Neural crest cell (in vitro differentiated cells): ENCODE measurements at places on chromosomes 5 and 9.

DNA sequence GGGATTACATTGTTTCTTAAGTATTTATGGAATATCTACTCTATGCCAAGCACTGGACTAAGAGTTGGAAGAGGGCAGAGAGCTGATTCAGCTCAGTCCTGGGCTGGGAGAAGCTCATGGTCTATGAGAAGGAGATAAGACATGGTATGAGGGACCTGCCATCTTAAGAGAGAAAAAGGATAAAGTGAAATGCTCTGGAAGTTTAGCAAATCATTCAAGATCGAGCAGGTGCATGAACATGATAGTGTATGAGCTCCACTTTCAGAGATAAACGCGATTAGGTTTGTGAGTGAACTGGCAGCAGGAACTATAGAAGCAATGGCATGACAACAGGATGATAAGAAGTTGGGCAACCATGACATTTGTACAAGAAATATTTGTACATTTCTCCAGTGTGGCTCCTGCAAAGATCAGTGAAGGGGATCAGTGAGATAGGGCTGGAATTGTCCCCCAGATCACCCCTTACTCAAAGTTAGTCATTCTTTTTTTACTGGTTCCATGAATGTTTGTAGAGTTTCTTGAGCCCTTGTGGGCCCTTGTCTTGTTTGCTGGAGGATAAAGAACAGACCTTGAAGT, 26.6 kb upstream of the CCDC180 start:
- no peak for DNase-seq
- H3K27me3 ChIP-seq = no peaks in the 10 kb centered on the region
- no peak overlapping the region for H3K27ac ChIP-seq
- H3K36me3 ChIP-seq = peaks cover 38% of the 10 kb centered on the region

DNA sequence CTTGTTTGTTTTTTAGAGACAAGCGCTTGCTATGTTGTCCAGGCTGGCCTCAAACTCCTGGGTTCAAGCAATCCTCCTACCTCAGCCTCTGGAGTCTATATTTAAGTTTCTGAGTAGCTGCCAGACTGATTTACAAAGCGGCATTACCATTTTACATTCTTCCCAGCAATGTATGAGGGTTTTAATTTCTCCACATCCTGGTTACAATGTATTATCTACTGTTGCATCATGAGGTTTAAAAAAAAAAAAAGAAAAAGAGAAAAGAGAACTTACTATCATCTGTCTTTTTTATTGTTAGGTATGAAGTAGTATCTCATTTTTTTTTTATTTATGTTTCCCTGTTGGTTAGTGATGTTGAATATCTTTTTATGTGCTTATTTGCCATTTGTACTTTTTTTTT, 18.9 kb upstream of the CLINT1 start:
- H3K4me3 ChIP-seq = no peak overlapping the region
- DNase-seq = no peak
- H3K36me3 ChIP-seq = no peaks in the 10 kb centered on the region
- no peaks in the 10 kb centered on the region for H3K27me3 ChIP-seq
- no peaks in the 10 kb centered on the region for H3K4me1 ChIP-seq

DNA sequence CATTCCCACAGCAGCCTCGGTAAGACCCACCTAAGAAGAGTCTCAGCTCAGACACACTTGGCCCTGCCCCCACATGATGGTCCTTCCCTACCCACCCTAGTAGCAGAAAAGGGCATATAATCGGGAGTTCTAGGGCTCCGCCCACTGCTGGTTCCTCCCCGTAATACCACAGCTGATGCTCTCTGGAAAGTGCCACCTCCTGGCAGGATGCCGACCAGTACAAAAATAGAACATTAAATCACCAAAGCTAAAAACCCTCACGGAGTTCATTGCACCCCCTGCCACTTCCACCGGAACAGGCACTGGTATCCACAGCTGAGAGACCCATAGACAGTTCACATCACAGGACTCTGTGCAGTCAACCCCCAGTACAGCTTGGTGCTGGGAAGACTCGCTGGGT, 271.3 kb downstream of the KIAA0825 start:
- H3K4me3 ChIP-seq = no peak overlapping the region
- peaks cover 3% of the 10 kb centered on the region for H3K36me3 ChIP-seq
- no peaks in the 10 kb centered on the region for H3K27me3 ChIP-seq
- no peak overlapping the region for H3K27ac ChIP-seq
- H3K4me1 ChIP-seq = no peaks in the 10 kb centered on the region

DNA sequence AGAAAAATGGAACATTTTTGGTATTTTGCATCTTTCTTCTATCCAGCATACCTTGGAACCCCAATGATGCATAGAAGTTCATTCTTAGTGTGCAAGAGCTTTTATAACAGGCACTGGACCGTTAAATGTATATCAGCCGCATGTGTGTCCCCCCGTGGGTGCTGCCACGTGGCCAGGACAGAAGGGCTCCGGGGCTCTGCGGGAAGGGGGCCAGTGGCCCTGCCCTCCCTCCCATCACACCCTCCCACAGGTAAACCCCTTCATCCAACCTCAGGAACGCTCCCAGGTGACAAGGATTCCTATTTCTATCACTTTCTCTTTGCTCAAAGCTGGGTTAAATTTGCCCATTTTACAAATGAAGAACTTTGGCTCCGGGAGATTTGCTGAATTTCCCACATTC, 393.4 kb upstream of the IRX4 start:
- H3K27ac ChIP-seq = no peak overlapping the region
- H3K36me3 ChIP-seq = no peaks in the 10 kb centered on the region
- peaks cover 37% of the 10 kb centered on the region for H3K4me1 ChIP-seq
- DNase-seq = no peak
- peaks cover 20% of the 10 kb centered on the region for H3K27me3 ChIP-seq

GRCh38 chr5:161547738-161548486, 1.4 kb upstream of the GABRB2 start:
- H3K4me3 ChIP-seq = peak overlapping the region; percentile 89
- peak; percentile 16 for DNase-seq
- H3K4me1 ChIP-seq = peaks cover 24% of the 10 kb centered on the region
- H3K36me3 ChIP-seq = no peaks in the 10 kb centered on the region
- peaks cover 95% of the 10 kb centered on the region for H3K27me3 ChIP-seq

- no peak overlapping the region for H3K27ac ChIP-seq
- H3K4me3 ChIP-seq = no peak overlapping the region
- DNase-seq = no peak
- H3K4me1 ChIP-seq = no peaks in the 10 kb centered on the region
Measured at GRCh38 chr5:149503006-149503405, 48.2 kb downstream of the CSNK1A1 start.

DNA sequence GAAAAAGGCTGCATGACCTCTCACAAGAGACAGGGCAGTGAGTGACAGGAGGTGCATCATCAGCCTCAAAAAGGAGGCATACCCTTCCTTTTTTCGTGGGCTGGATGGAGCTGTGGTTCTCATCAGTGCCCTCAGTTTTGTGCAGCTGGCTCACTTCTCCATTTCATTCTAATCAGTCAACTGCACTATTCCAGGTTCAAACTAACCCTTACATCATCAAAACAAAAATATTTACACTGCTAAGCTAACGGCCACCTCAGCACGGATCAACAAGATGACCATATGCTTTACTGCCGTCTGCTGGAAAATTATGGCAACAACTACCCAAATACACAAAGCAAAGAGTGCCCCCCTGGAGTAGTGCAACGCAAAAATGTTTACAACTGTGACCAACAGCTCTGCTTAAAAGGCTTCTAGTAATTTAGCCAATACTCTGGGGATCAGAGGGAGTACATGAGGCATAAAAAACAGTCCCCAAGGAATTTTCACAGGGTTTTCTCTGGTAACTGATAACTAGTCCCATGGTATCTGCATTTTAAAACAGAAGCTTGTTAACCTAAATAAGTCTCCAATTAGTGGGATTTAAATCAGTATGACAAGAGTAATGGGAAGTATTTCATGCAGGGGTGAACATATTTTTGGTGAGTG, 10.8 kb downstream of the KCNV2 start:
- DNase-seq = peak; percentile 18
- no peak overlapping the region for H3K27ac ChIP-seq
- H3K36me3 ChIP-seq = peaks cover 3% of the 10 kb centered on the region
- no peak overlapping the region for H3K4me3 ChIP-seq
- H3K27me3 ChIP-seq = no peaks in the 10 kb centered on the region
- peaks cover 41% of the 10 kb centered on the region for H3K4me1 ChIP-seq

DNA sequence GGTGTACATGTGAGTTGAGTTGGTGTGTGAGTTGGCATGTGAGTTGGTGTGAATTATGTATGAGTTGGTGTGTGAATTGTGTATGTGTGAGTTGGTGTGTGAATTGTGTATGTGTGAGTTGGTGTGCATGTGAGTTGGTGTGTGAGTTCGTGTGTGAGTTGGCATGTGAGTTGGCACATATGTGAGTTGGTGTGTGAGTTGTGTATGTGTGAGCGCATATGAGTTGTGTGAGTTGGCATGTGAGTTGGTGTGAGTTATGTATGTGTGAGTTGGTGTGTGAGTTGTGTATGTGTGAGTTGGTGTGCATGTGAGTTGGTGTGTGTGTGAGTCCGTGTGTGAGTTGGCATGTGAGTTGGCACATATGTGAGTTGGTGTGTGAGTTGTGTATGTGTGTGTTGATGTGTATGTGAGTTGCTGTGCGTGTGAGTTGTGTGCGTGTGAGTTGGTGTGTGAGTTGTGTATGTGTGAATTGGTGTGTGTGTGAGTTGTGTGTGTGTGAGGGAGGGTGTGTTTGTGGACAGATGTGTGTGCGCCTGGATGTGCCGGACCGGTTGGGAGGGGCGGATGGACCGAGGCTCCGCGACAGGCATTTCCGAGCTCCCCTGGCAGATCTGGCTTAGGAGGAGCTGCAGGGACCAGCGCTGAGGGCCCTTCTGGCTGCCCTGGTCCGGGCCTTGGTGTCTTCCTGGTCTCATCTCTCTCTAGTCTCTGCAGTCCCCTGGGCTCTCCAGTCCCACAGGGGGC, 162.5 kb upstream of the IER5L start:
- H3K4me1 ChIP-seq = peaks cover 31% of the 10 kb centered on the region
- H3K4me3 ChIP-seq = no peak overlapping the region
- DNase-seq = no peak
- H3K27ac ChIP-seq = no peak overlapping the region

DNA sequence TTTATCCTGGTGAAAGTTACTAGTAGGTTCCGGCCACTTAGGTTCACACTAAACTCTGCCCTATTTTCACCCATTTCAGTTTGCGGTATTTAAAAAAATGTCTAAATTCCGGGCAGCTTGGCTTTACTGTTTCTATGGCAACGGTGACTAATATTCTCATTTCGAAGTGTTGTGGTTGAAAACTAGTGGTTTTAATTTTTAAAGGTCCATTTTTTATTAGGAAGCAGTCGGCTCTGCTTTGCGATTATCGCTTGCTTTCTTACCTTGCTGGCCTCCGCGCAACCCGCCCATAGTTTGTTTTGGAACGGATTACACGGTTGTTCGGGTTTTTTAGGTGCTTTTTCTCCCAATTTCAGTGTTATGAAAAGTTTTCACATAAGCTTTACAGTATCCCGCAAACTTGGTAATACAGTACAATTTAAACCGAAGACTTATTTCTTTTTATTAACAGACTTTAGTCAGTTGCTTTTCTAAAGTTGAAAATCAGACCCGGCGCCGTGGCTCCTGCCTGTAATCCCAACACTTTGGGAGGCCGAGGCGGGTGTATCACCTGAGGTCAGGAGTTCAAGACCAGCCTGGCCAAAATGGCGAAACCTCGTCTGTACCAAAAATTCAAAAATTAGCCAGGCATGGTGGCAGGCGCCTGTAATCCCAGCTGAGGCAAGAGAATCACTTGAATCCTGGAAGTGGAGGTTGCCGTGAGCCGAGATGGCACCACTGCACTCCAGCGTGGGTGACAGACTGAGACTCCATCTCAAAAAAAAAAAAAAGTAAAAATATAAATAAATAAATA, 1.6 kb downstream of the KDM4C start:
- H3K4me1 ChIP-seq = peaks cover 26% of the 10 kb centered on the region
- no peaks in the 10 kb centered on the region for H3K36me3 ChIP-seq
- DNase-seq = no peak
- H3K27me3 ChIP-seq = peaks cover 21% of the 10 kb centered on the region

GRCh38 chr9:131899296-131900228, 159.7 kb upstream of the RAPGEF1 start:
- no peak for DNase-seq
- peak overlapping the region; percentile 22 for H3K27ac ChIP-seq
- peaks cover 12% of the 10 kb centered on the region for H3K4me1 ChIP-seq
- no peaks in the 10 kb centered on the region for H3K36me3 ChIP-seq
- no peaks in the 10 kb centered on the region for H3K27me3 ChIP-seq

DNA sequence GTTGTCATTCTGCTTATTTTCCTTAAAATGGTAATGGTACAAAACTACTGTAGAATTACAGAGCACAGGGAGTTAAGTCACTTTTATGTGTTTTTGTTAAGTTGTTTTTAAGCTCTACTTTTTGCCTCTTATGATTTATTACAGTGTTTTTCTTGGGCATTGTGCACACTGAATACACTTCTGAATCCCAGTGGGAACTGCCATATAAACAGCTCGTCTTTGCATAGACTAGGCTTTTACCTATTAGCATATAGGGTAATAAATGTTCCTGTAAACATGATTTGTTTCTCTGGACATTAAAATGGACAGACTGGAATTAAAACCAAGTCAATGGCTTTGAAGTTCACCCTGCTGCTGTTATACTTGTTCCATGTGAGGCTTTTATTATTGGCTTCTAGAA, 12.2 kb downstream of the KLF9 start:
- H3K27ac ChIP-seq = no peak overlapping the region
- no peaks in the 10 kb centered on the region for H3K36me3 ChIP-seq
- H3K4me3 ChIP-seq = no peak overlapping the region
- DNase-seq = no peak
- peaks cover 14% of the 10 kb centered on the region for H3K4me1 ChIP-seq

DNA sequence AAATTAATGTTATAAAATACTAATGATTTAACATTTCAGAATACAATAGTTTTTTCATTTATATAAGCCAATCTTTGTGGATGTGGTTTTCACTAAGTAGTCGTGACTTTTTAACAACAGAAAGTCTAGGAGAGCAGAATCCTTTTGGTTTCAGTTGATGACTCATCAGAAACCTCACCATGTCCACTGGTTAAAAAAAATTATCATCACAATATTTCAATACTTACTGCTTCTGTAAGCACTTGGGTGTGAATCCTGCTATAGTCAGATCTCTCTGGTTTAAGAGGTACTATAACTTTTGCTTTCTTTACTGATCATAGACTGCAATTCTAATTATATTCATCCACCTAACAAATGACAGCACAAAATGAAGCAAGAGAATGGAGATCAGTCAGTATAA, 77.2 kb downstream of the MRPS30 start:
- H3K4me1 ChIP-seq = no peaks in the 10 kb centered on the region
- no peak overlapping the region for H3K27ac ChIP-seq
- no peak for DNase-seq

GRCh38 chr5:127290019-127290945, at the start of gene MEGF10:
Gene MEGF10 (plus strand): TSS chr5:127290796. CDS start chr5:127331309, 40,513 bp downstream.
- peaks cover 4% of the 10 kb centered on the region for H3K36me3 ChIP-seq
- peaks cover 38% of the 10 kb centered on the region for H3K4me1 ChIP-seq
- peak within 1 kb of the TSS; percentile 92 for H3K27ac ChIP-seq
- DNase-seq = peak; percentile 71

- H3K27me3 ChIP-seq = peaks cover 25% of the 10 kb centered on the region
- H3K4me1 ChIP-seq = peaks cover 22% of the 10 kb centered on the region
- peaks cover 4% of the 10 kb centered on the region for H3K36me3 ChIP-seq
Measured at GRCh38 chr9:81686614-81687520, 2.5 kb downstream of the TLE1 start.

GRCh38 chr5:74231697-74232096, 408.8 kb downstream of the ENC1 start:
- H3K27me3 ChIP-seq = no peaks in the 10 kb centered on the region
- H3K36me3 ChIP-seq = peaks cover 4% of the 10 kb centered on the region
- H3K27ac ChIP-seq = peak overlapping the region; percentile 81
